ENCODE measurements at places on chromosomes 12 and 14. TPM values are rescaled to one million over a fixed set of nuclear protein-coding genes. Genes with fewer than 3 reads are reported as not detected.

GRCh38 chr12:71521125-71521524, 81.5 kb downstream of the LGR5 start:
- DNase-seq: no peak
- no peaks in the 10 kb centered on the region for H3K27me3 ChIP-seq
- H3K27ac ChIP-seq: no peak overlapping the region
- no peaks in the 10 kb centered on the region for H3K36me3 ChIP-seq
- no peaks in the 10 kb centered on the region for H3K4me1 ChIP-seq

The P2RX2 gene
- total RNA-seq: not detected

The MSI1 gene
- under 0.01 TPM for total RNA-seq

- peak overlapping the region; percentile 90 for H3K4me3 ChIP-seq
- peaks cover 2% of the 10 kb centered on the region for H3K4me1 ChIP-seq
- H3K27me3 ChIP-seq: no peaks in the 10 kb centered on the region
- H3K36me3 ChIP-seq: peaks cover 3% of the 10 kb centered on the region
Measured at GRCh38 chr12:101877806-101878242, 444 bp downstream of the DRAM1 start.

The GYS2 gene
- not detected for total RNA-seq

The PRPF40B gene
- 11.7 TPM for total RNA-seq

The WNT1 gene
- not detected for total RNA-seq

DNA sequence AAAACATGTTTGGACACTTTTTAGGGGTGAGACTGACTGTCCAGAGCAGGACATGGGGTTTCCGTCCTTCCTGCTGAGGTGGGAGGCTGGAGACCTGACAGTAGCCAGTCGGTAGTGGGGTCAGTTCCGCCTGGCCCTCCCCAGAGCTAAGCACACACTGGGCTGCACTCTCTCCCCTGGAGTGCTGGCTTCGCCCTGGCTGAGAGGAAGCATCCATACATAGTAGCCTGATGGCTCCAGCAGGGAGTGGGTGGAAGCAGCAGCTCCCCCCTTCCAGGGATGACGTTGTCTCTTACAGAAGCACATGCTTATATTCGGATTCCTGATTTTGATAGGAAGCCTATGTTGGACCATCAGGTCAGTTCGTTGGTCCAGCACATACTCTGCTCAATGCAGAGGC, 40.4 kb downstream of the SFSWAP start:
- H3K36me3 ChIP-seq: peaks cover 12% of the 10 kb centered on the region
- no peak for DNase-seq
- H3K4me1 ChIP-seq: no peaks in the 10 kb centered on the region
- no peaks in the 10 kb centered on the region for H3K27me3 ChIP-seq
- H3K27ac ChIP-seq: no peak overlapping the region
- H3K4me3 ChIP-seq: no peak overlapping the region

DNA sequence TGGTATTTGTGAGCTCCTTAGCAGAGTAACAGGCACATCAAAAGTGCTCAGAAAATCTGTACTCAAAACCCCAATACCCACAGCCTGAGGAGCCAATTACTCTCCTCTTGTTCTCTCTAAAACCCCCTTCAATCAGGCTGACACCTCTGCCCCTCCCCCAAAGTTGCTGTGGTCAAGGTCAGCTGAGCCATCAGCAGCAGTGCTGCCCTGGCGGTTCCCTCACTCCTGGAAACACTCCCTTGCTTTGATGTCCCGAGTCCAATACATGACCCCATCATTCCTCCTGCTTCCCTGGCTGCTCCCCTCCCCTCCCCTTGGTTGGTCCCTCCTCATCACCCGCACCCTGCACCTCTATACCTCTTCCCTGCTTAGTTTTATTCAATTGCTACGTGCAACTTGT, 57.2 kb upstream of the C14orf132 start:
- H3K36me3 ChIP-seq: no peaks in the 10 kb centered on the region
- DNase-seq: no peak
- no peaks in the 10 kb centered on the region for H3K4me1 ChIP-seq
- H3K27ac ChIP-seq: no peak overlapping the region

- no peak for DNase-seq
- H3K36me3 ChIP-seq: peaks cover 14% of the 10 kb centered on the region
- H3K4me1 ChIP-seq: no peaks in the 10 kb centered on the region
- no peak overlapping the region for H3K27ac ChIP-seq
- H3K27me3 ChIP-seq: no peaks in the 10 kb centered on the region
Measured at GRCh38 chr12:56709759-56710376, 15.2 kb downstream of the NACA start.

The MDM2 gene
- 240 TPM for total RNA-seq

The SPX gene
- total RNA-seq: 1.3 TPM

GRCh38 chr12:59181196-59181777, 261.0 kb upstream of the LRIG3 start:
- H3K36me3 ChIP-seq: no peaks in the 10 kb centered on the region
- no peaks in the 10 kb centered on the region for H3K4me1 ChIP-seq
- no peak for DNase-seq
- no peaks in the 10 kb centered on the region for H3K27me3 ChIP-seq
- no peak overlapping the region for H3K27ac ChIP-seq

DNA sequence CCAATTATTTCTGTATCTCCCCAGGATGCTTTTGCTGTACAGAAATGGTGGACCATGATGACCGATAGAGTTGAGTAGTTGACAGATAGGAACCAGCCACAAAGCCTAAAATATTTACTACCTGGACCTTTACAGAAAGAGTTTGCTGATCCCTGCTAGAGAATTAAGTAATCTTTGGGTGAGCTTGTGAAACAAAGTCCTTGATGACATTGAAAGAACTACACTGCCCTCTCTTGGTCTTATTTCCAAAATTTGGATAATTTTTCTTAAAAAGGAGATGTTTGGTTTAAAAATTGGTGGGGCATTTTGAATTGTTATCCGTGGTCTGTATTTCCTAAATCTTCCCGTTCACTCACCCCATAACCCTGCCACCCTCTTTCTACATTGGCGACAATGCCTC, 13.7 kb upstream of the TCTN1 start:
- H3K36me3 ChIP-seq: no peaks in the 10 kb centered on the region
- DNase-seq: peak; percentile 85
- no peaks in the 10 kb centered on the region for H3K27me3 ChIP-seq
- H3K4me3 ChIP-seq: no peak overlapping the region

GRCh38 chr12:53747095-53747494, 4.7 kb downstream of the CISTR start:
- no peak overlapping the region for H3K27ac ChIP-seq
- no peak overlapping the region for H3K4me3 ChIP-seq
- no peak for DNase-seq
- peaks cover 62% of the 10 kb centered on the region for H3K27me3 ChIP-seq
- H3K4me1 ChIP-seq: peaks cover 5% of the 10 kb centered on the region
- H3K36me3 ChIP-seq: no peaks in the 10 kb centered on the region

DNA sequence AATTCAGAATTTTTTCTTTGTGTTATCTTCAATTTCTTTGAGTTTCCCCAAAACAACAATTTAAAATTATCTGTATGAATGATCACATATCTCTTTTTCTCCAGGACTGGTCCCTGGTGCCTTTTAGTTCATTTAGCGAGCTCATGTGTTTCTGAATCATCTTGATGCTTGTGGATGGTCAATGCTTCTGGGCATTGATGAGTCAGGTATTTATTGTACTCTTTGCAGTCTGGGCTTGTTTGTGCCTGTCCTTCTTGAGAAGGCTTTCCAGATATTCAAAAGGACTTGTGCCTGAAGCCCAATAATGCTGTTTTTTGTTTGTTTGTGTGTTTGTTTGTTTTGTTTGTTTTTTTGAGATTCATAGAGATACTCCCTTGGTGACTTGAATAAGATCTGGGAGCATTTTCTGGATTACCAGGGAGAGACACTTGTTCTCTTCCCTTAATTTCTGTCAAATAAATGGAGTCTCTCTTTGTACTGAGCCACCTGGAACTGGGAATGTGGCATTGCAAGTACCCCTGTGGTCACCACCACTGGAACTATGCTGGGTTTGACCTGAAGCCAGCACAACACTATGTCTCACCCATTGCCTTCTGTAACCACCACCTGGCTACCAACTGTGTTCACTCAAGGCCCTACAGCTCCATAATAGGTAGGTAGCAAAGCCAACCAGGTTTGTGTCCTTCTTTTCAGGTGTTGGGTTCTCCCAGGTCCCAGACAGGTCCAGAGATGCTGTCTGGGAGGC, 56.3 kb downstream of the SLC6A15 start:
- no peaks in the 10 kb centered on the region for H3K4me1 ChIP-seq
- H3K36me3 ChIP-seq: no peaks in the 10 kb centered on the region
- H3K27me3 ChIP-seq: no peaks in the 10 kb centered on the region
- H3K27ac ChIP-seq: no peak overlapping the region
- DNase-seq: peak; percentile 6

The ARG2 gene
- 8.4 TPM for total RNA-seq

DNA sequence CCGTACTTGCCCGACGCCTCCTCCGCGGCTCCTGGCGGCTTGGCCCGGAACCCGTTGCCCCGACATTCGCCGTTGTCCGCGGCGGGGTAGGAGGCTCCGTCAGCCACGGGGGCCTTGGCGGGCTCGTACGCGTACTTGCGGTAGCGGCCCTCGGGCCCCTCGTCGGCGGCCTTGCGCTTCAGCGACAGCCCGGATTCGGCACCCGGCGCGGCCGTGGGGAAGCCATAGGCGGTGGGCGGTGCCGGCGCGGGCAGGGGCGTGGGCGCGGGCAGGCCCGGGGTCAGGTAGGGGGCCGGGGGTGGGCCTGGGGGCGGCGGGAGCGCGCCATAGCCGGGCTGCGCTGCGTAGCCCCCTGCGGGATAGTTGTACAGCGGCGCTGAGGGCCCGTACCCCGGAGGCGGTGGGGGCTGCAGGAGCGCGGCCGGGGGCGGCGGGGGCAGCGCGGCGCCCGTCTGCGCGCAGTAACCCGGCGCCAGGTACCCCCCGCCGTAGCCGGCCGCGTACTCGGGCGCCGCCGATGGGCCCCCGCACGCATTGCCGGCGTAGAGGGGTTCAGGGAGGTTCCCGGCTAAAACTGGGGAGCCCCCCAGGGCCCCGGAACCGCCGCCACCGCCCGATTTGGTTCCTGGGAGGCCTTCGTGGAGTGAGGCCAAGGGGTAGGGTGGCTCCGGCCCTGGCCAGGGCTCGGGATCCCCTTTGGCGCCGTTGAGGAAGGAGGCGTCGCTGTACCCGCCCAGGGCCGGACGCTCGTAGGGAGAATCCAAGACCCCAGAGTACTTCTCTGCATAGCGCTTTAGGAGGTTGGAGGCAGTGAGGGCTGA, 26.9 kb downstream of the FIGNL2 start:
- DNase-seq: no peak
- H3K27ac ChIP-seq: peak overlapping the region; percentile 71
- H3K4me3 ChIP-seq: peak overlapping the region; percentile 69
- H3K4me1 ChIP-seq: peaks cover 4% of the 10 kb centered on the region

GRCh38 chr12:117092886-117093285, 6.3 kb downstream of the TESC start:
- no peaks in the 10 kb centered on the region for H3K4me1 ChIP-seq
- H3K27ac ChIP-seq: no peak overlapping the region
- no peaks in the 10 kb centered on the region for H3K36me3 ChIP-seq
- DNase-seq: no peak

DNA sequence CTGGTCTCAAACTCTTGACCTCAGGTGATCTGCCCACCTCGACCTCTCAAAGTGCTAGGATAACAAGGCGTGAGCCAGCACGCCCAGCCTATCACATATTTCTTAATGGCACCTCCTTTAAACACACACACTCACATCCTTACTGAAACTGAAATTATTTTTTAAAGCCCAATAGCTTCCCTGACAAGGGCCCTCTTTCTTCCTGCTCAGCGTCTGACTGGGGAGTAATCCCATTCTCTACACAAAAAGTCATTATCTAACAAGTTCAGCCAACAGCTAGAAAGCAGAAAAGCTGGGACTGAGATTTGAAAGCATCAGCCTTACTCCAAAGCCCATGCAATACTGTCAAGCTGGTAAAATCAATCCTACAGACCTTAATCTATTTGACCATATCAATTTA, 10.0 kb upstream of the AICDA start:
- H3K4me1 ChIP-seq: no peaks in the 10 kb centered on the region
- no peak overlapping the region for H3K27ac ChIP-seq
- H3K36me3 ChIP-seq: no peaks in the 10 kb centered on the region
- DNase-seq: no peak

GRCh38 chr12:125983094-125983783, 918.0 kb downstream of the AACS start:
- no peaks in the 10 kb centered on the region for H3K27me3 ChIP-seq
- no peak overlapping the region for H3K27ac ChIP-seq
- peak; percentile 79 for DNase-seq
- H3K4me3 ChIP-seq: no peak overlapping the region
- no peaks in the 10 kb centered on the region for H3K36me3 ChIP-seq

The PTPRQ gene
- 1.3 TPM for total RNA-seq

- no peak for DNase-seq
- H3K27me3 ChIP-seq: no peaks in the 10 kb centered on the region
- no peak overlapping the region for H3K27ac ChIP-seq
- H3K4me1 ChIP-seq: no peaks in the 10 kb centered on the region
Measured at GRCh38 chr14:65798216-65798615, 385.7 kb downstream of the FUT8 start.

The CLEC4D gene
- not detected for total RNA-seq
